ENCODE measurements at places on chromosomes 2 and 18.

GRCh38 chr2:60453301-60453700, 100.2 kb downstream of the BCL11A start:
- DNase-seq, result peak; percentile 46

DNA sequence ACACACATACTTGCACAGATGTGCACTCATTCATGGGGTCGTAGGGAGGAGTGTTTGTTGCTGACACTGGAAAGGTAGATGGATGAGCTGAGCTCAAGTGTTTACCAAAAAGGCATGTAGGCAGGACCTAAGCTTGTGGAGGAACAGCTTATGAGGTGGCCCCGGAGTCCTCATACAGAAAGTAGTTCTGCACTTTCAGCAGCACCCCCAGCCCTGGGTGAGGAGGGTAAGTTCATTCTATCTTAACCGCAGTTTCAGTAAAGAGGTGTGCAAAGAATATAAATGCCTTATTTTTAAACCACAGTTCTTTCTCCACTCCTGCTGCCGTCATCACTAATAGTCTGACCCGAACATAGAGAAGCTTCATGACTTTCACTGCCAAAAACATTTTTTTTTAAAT, 31.7 kb upstream of the RNF152 start:
- no peak for DNase-seq

DNA sequence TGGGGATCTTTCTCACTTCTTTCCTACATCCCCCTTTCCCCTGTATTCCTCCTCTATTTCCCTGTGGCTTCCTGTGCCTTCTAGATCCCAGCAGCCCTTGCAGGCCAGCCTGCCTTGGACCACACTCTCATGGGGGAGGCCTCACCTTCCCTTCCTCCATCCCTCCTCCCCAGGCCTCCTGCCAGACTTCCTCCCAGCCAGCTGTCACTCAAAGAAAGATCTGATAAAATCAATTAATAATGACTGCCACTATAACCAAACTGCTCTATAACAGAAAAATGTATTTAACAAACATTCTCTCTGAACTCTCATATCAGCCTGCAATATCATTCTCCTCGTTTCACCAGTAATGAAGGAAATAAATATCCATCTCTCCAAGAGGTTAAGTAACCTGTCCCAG, 144.9 kb upstream of the SIX2 start:
- no peak for DNase-seq

GRCh38 chr2:204576362-204576979, 31.2 kb downstream of the PARD3B start:
- DNase-seq, result no peak

DNA sequence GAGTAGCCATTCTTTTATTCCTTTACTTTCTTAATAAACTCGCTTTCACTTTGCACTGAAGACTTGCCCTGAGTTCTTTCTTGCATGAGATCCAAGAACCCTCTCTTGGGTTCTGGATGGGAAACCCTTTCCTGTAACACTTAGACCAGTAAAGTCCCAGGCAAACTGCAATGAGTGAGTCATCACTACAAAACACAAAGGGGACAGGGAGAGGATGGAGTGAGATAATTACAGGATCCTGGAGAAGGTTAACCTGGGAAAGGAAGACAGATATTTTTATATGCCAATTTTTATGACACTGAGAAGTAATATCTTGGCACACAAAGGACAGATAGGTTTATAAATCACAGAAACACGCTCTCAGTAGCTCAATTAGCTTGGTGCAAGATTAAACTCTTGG, 48.7 kb downstream of the EHD3 start:
- DNase-seq, result no peak

- no peak for DNase-seq
These were observed 357.7 kb upstream of the SPRED2 start for GRCh38 chr2:65789923-65790675.

GRCh38 chr2:40292291-40292690, 159.6 kb downstream of the SLC8A1 start:
- no peak for DNase-seq

DNA sequence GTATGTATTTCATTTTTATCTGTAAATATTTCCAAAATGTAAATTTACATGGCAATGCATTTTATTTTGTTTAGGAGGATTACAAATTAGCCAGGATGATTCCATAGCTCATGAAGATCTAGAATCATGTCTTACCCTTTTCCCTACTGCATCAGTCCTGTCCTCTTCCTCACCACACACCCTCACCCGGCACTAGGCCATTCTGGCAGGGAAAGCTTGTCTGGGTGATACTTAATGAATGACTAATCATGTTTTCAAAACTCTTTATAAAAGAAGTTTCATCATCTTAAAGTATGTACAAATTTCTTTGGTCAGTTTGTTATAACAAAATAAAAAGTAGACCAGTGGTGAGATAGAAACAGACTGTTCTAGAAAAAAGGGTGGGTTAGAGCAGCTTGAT, 283.3 kb upstream of the VWC2L start:
- no peak for DNase-seq

- peak; percentile 31 for DNase-seq
These were observed 1.3 kb downstream of the EML6 start for GRCh38 chr2:54724560-54725342.

GRCh38 chr2:11839916-11840315, 93.5 kb downstream of the LPIN1 start:
- DNase-seq, result no peak

DNA sequence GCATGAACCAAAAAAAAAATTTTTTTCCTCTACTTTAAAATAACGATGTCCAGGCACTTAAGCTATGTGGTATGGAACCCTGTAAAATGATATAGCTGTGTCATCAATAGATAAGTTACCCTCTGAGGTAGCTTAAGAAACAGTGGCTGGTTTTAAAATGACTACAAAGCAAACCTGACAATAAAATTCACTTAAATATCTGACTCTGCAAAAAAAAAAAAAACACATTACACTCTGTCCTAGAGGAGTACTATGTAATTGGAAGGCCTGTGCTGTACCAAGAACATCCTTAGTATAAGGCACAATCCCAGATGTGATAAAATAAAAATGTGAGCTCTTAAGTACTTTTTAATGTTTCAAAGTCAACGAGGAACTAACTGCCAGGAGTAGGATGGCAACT, 322.4 kb downstream of the ALK start:
- DNase-seq, result no peak

- peak; percentile 38 for DNase-seq
These were observed 21.0 kb upstream of the PAX3 start for GRCh38 chr2:222319586-222320435.

DNA sequence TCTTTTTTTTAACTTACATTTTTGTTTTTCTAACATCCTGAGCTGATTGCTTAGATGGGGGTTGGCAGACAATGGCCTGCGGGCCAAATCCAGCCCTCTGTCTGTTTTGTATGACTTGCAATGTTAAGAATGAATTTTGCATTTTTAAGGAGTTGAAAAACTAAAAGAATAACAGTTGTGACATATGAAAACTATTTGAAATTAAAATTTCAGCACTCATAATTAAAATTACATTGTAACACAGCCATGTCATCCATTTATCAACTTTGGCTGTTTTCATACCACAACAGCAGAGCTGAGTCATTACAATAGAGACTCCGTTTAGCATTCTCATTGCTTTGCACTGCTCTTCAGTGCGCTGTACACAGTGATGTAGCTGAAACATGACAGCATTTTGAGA, 94.1 kb upstream of the MC4R start:
- no peak for DNase-seq

DNA sequence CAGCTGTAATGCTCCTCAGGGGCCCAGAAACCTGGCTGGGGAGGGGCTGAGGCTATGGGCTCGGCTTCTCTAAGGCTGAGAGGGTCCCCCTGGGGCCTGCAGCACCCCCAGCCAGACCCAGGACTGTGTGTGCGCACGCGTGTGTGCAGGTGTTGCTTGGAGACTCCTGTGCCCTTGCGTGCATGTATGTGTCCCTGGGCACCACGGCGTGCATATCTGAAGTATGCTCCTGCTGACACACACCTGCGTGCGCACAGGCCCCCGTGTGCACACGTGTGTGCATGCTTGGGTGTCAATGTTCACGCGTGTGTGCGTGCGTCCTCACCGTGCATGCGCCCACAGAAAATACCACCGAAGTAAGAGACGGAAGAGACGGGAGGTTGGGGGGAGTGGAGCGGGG, 14.9 kb upstream of the ECEL1 start:
- DNase-seq, result no peak

- DNase-seq, result no peak
These were observed 55.5 kb upstream of the SLC8A1 start for GRCh38 chr2:40507432-40507831.

- DNase-seq, result no peak
These were observed 84.1 kb downstream of the R3HDM1 start for GRCh38 chr2:135615404-135615803.

GRCh38 chr2:109201465-109202327, 72.7 kb downstream of the SH3RF3 start:
- DNase-seq, result no peak

DNA sequence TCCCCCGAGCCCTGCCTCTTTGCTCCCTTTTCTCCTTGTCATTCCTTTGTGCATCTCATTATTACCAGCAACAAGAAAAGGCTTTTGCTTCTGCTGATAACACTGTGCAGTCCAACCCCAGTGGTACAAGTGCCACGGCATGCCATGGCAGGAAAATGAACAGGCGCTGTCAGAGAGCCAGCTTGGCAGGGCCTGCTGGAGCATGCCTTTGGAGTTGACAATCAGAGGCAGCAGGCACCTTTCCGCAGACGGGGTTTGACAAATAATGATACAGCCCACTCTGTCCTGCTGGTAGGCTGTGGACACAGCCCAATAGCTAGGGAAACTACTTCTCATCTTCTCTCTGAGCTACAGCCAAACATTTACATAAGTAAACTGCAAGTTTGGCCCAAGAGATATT, 243.9 kb upstream of the LRRTM1 start:
- DNase-seq, result no peak

DNA sequence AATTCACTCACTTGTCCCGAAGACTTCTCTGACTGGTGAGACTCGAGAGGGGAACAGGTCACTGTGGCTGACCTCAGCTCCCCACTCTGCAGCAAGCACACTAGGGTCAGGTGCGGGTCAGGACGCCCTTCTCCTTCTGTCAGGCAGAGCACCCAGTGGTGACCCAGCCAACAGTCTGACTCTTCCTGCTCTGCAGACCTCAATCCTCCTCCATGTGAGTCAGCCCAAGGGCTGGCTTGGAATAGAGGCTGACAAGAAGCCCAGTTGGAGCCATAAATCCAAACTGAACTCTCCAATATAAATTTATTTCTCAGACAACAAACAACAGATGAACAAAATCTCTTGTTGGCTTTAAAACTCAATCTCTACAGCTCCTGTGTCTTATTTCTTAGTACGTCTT, 253.1 kb downstream of the SH3BP4 start:
- DNase-seq, result no peak

DNA sequence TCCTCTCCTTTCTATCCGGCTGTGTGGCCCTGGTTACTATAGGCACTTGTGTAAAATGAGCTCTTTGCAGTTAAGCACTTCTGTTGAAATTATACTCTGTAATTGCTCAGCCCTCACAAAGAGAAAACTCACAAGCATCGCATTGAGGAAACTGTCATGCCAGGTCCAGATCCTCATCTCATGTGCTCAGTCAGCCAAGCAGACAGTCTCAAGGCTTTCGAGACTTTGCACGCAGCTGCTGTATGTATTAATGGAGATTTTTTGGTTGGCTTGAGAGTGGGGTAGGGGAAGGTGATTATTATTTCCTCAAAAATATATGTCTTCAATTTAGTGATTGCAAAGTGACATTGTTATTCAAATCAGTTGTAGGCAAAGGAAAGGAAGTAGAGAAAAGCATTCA, 33.0 kb upstream of the PHLPP1 start:
- DNase-seq, result no peak

GRCh38 chr2:68734688-68735525, at the start of gene ARHGAP25:
Gene ARHGAP25, plus strand, starts transcription at chr2:68734811. Its CDS starts 389 bp downstream, at chr2:68735200.
- DNase-seq, result no peak

DNA sequence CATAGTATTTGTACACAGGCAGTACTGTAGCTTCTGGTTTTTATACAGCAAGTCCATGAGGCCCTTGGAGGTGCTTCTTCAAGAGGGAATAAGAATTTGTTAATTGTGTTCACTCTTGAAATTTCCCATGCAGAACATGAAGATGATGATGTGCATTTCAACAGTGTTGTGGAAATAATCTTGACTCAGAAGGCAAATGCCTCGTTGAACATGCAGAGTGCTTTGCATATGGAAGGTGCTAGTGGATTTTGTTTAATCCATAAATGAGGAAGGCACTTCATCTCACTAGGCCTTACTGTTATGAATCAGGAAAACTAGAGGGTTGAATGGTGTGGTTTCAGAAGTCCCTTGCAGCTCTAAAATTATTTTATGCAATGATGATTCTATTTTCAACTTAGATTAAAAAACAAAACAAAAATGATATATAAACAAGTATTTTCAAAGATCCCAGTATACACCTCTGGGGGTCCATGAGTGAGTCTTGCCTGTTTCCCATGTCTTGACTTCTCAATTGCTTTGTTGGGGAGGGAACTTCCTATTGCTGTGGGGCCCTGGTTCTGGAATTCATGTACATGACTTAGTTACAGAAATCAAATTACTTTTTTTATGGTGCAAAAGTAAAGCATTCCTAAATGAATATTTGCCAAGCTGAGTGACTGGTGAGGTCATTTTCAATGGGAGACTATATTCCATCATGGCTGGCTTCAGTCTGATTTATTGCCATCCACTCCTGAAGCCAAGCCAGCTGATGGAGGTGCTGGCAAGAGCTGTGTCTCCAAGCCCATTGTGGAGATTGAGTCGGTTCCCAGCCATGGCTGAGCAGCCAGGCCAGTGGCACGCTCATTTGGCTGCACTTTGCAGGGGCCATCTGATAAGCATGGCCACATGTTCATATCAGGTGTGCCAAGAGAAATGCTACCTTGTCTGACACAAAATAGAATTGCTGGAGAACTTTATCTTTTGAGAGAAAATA, 56.5 kb downstream of the MGAT5 start:
- no peak for DNase-seq

DNA sequence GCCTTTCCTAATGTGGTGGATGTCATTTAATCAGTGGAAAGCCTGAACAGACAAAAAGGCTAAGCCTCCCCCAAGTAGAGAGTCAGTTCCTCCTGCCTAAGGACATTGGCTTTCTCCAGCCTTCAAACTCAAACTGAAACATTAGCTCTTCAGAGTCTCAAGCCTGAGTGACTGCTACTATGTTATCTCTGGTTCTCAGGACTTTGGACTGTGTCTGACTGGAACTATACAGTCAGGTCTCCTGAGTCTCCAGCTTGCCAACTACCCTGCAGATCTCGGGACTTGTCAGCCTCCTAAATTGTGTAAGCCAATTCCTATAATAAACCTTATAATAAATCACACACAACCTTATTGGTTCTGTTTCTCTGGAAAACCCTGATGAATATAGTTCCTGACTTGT, 12.6 kb downstream of the HYCC2 start:
- DNase-seq, result no peak

DNA sequence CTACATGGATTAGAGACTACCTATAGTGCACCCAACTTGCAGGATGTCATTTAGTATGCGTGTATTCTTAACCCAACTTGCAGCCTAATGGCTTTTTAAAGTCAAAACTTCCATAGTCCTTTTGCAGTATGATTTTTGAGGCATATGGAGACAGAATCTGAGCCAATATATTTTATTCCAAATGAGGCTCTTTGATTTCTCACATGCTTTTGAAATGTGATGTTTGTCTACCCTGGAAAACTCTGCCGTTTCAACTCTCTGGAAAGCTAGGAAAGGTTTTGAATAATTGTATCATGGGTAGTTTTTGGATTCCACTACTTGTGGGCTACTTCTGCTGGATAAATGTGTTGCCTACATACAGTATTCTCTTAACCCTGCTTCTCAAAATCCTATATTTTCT, 206.6 kb downstream of the ZNF385B start:
- no peak for DNase-seq

Data from neural crest cell (in vitro differentiated cells).